ENCODE measurements at places on chromosomes 7 and 10.

- no peak for DNase-seq
These were observed 44.2 kb downstream of the TSPAN12 start for GRCh38 chr7:120813546-120814252.

- DNase-seq: peak; percentile 88
These were observed 204.4 kb upstream of the TMEM72 start for GRCh38 chr10:44706745-44707144.

- DNase-seq: no peak
These were observed 311.9 kb downstream of the HGF start for GRCh38 chr7:81457852-81458522.

- no peak for DNase-seq
These were observed 109.0 kb downstream of the ZMYND11 start for GRCh38 chr10:244227-244626.

DNA sequence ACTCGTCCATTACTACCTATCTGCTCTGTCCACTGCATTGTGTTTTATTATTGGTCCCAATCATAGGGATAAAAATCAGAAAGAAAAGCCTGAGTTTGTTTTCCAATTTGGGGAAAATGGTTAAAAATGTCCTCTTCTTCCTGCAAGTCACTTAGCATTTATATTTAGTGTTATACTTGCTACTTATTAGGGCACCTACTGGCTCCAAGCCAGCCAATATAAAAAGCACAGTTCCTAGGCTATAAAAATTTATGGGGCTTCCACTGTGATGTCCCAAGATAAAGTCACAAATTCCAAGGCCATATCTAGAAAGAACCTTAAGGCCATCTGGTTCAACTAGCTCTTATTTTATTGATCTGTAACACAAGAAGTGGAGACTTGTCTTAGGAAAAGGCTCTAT is 3.2 kb downstream of the SLC35B4 start:
- DNase-seq: no peak

DNA sequence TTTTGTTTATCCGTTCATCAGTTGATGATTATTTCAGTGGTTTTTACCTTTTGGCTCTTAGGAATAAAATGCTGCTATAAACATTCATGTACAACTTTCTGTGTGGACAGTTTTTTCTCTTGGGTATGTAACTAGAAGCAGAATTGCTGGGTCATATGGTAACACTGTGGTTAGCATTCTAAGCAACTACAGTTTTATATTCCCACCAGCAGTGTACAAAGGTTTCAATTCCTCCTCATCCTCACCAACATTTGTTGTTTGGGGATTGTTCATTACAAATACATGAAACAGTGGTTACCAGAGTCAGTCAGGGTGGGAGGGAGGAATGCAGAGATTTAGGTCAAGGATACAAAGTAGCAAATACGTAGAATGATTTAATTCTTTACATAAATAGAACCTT is 97.0 kb downstream of the NPSR1 start:
- no peak for DNase-seq

Measured in AG09319 (cell line).